ENCODE measurements at places on chromosomes 12 and 14.

GRCh38 chr12:53737951-53738405, 10.7 kb upstream of the CALCOCO1 start:
- DNase-seq, result no peak

GRCh38 chr14:46490238-46490685, 161.3 kb downstream of the RPL10L start:
- no peak for DNase-seq

GRCh38 chr14:75732888-75733287, 71.8 kb downstream of the TTLL5 start:
- no peak for DNase-seq

DNA sequence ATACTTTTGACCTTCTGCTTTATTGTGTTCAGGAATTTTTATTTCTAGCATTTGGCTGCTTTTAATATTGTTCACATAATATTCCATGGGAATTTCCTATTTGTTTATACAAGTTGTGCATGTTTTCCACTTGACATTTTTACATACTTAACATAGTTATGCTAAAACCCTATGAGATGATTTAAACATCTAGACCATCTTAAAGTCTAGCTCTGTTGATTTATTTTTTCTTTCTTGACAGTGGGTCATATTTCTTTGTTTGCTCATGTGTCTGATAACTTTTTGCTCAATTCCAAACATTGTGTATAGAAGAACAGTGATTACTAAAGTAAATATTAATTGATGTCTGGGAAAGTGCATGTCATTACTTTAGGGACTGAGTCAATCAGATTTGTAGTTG, 202.1 kb upstream of the PDZRN4 start:
- no peak for DNase-seq

DNA sequence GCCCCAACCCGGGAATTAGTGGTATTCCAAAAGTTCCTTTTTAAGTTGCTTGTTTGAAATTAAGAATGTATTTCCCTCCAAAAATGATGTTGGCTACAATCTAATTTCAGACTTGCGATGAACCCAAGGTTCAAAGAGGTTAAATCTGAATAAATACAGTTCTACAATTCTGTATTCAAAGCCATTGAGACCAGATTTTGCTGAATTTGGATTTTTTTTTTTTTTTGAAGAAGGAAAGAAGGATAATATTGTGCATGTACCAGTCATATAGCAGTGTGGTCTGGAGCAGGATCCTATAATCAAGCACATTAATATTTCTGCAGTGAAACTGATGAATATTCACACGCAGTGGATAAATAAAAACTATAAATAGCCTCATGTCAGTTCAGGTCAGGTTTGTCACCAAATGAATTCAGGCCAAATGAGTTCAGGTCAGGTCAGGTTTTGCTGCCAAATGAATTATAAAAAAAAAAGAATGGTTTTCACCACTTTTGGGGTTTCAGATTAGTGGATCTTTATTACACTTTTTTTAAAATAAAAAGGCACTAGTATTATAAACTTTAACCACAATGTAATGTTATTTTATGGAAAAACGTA, 69.5 kb downstream of the CRADD start:
- DNase-seq, result no peak

DNA sequence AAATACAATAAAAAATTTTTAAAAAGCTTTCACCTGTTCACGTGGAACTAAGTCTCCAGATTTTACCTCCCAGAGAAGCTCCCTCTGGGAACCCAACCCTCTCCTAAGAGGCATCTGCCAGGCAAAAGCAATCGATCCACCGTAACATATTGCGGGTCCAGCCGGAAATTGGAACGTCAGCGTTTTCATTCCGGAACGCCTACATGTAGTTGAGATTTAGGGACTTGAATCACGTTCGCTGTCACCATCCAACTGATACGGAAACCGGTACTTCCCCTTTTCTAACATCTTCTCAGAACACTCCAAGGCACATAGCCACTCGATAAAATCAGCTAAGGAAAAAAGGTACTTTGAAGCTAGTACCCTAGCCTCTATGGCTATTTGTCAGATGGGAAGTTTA, 70.3 kb downstream of the COX16 start:
- no peak for DNase-seq

All from NCI-H774 (cell line).